ENCODE measurements at places on chromosomes 12 and 14. TPM values are rescaled to one million over a fixed set of nuclear protein-coding genes. Genes with fewer than 3 reads are reported as not detected.

The POC1B gene
- total RNA-seq: 18.9 TPM

The GPR132 gene
- 9.1 TPM for total RNA-seq

The PXMP2 gene
- 15.0 TPM for total RNA-seq

The PLEKHD1 gene
- total RNA-seq: not detected

The TEAD4 gene
- total RNA-seq: 18.7 TPM

The TAS2R42 gene
- not detected for total RNA-seq

DNA sequence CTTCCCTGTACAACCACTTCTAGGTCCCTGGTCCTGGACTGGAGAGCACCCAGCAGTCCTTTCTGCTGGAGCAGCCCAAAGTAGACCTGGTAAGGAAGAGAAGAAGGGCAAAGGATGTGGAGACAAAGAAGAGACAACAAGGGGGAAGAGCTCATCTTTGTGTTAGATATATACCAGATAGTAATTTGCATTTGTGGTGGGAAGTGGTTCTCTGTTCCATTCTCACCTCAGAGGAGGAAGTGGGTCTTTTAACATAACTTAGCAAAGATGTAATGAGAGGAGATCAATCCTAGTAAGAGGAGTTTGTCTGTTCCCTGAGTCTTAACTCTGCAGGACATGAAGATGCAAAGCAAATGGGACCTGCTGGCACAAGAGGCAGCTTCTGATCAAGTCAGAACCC is 8.0 kb downstream of the CCDC198 start:
- no peak overlapping the region for H3K27ac ChIP-seq
- H3K4me3 ChIP-seq: no peak overlapping the region
- DNase-seq: no peak
- no peaks in the 10 kb centered on the region for H3K27me3 ChIP-seq

GRCh38 chr12:58286353-58286752 is 345.0 kb downstream of the ATP23 start:
- H3K4me1 ChIP-seq: no peaks in the 10 kb centered on the region
- H3K36me3 ChIP-seq: no peaks in the 10 kb centered on the region

DNA sequence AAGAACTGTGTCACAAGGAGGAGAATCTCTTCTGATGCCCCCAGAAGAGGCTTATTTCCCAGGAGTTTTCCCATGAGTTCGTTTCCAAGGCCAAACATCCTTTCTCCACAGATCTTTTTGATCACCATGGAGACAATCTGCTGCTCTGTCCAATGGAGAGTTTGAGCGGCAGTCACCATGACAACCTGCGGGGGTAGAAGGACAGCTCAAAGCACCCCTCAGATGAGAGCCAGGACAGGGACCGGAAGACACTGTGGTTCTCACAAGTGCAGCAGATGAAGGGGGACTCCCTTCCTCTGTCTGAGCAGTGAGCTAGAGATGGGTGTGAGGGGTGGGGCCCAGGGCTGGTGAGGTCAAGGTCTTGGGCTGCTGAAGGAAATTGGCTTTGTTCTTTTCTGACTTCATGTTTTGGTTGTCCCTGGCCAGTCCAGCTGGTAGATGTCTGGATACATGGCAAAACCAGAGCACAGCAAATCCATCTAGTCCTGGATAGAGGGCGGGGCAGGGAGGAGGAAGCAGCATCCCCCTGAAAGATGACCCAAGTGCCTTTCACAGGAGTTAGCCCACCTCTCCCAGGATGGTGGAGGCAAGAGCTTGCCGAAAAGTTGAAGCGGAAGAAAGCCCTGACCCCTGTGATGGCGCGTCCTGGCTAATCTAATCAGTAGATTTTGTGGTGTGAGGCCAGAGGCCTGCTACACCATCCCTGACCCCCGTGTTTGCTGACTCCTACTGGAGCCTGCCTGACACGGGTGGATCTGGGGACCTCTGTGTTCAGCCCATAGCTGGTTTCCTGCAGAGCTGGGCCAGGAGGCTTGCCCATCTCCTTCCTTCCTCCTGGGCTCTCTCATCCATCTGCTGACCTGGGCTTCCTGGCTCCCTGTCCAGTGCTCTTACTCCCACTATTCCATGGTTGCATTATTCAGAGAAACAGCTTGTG is 24.4 kb downstream of the DHRS2 start:
- H3K27me3 ChIP-seq: no peaks in the 10 kb centered on the region
- no peaks in the 10 kb centered on the region for H3K4me1 ChIP-seq
- no peaks in the 10 kb centered on the region for H3K36me3 ChIP-seq
- DNase-seq: no peak

- no peak for DNase-seq
- H3K4me1 ChIP-seq: no peaks in the 10 kb centered on the region
- H3K27me3 ChIP-seq: no peaks in the 10 kb centered on the region
- H3K36me3 ChIP-seq: no peaks in the 10 kb centered on the region
- H3K4me3 ChIP-seq: no peak overlapping the region
Observed at GRCh38 chr12:21583587-21583986, 21.1 kb downstream of the GYS2 start.

DNA sequence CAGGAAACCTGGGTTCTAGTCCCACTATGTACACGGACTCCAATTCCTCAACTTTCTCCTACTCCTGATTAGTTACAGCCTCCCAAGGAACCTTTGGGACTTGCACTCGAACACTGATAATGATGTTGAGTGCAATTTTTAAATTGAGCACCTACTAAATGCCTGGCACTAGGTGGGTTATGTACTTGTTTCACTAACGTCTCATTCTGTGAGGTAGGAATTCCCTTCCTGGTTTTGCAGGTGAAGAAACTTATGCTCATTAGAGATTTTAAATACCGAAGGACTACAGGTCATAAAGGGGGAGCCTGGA is 536 bp downstream of the PARPBP start:
- H3K27me3 ChIP-seq: no peaks in the 10 kb centered on the region
- H3K36me3 ChIP-seq: peaks cover 13% of the 10 kb centered on the region
- H3K4me1 ChIP-seq: peaks cover 20% of the 10 kb centered on the region
- no peak for DNase-seq
- peak overlapping the region; percentile 73 for H3K4me3 ChIP-seq

- H3K36me3 ChIP-seq: no peaks in the 10 kb centered on the region
- DNase-seq: no peak
- no peak overlapping the region for H3K27ac ChIP-seq
- H3K4me3 ChIP-seq: no peak overlapping the region
Observed at GRCh38 chr12:6818222-6818621, 3.4 kb upstream of the GPR162 start.

DNA sequence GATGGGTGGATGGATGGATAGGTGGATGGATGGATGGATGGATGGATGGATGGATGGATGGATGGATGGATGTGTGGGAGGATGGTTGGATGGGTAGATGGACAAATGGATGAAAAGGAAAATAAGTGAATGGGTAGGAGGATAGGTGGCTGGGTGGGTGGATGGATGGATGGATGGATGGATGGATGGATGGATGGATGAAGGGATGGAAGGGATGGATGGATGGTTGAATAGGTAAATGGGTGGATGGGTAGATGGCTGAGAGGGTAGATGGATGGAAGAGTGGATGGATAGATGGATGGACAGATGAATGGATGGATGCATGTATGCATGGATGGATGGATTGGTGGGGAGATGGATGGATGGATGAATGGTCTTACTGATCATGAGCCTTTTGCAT is 36.5 kb downstream of the MAP1LC3B2 start:
- no peak overlapping the region for H3K4me3 ChIP-seq
- peaks cover 54% of the 10 kb centered on the region for H3K4me1 ChIP-seq
- no peak for DNase-seq
- no peak overlapping the region for H3K27ac ChIP-seq

DNA sequence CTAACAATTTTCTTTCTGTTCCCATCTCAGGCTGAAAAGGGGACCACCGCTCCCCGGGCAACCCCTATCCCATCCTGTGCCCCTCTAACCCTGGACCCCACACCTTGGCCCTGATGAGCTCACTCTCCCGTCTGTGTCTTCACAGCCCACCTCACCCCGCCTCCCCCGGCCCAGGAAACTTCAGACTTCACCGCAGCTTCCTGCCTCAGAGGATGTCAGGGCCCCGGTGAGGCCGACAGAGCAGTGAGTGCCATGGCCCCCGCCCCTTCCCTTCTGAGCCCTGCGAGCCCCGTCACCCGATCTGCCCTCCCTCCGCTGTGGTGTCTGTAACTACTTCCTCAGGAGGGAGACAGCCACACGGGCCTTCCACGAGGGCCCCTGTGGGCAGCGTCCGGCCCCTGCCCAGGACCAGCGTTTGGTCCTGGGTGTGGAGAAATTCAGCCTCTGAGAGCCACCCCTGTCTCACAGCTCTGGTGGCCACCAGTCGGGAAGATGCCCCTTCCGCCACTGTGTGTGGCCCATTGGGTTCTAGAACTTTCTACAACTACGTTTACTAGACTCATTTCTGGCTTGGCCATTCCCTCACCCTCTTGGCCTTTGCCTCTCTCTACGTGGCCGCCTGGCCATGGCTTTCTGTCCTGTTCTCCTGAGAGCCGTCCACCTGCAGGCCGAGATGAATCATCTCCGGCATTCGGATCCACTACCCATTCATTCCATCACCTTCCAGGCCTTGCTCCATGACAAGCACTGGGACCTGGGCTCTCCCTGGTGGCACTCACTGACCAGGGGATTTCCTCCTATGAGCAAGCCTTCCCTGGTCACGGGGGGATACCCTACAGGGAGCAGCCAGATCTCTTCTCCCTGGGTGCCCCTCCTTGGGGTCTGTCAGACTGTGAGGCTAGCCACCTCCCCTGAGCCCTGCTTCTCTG is 3.4 kb downstream of the RHOF start:
- no peak for DNase-seq
- H3K27me3 ChIP-seq: no peaks in the 10 kb centered on the region
- H3K4me1 ChIP-seq: peaks cover 43% of the 10 kb centered on the region
- H3K4me3 ChIP-seq: no peak overlapping the region
- no peaks in the 10 kb centered on the region for H3K36me3 ChIP-seq
- peak overlapping the region; percentile 60 for H3K27ac ChIP-seq

GRCh38 chr12:30964896-30965612 is 38.5 kb downstream of the TSPAN11 start:
- H3K4me1 ChIP-seq: peaks cover 5% of the 10 kb centered on the region
- no peak overlapping the region for H3K27ac ChIP-seq
- H3K27me3 ChIP-seq: no peaks in the 10 kb centered on the region
- H3K36me3 ChIP-seq: no peaks in the 10 kb centered on the region
- DNase-seq: no peak

- H3K36me3 ChIP-seq: no peaks in the 10 kb centered on the region
- peaks cover 34% of the 10 kb centered on the region for H3K4me1 ChIP-seq
- H3K27me3 ChIP-seq: no peaks in the 10 kb centered on the region
- H3K27ac ChIP-seq: peak overlapping the region; percentile 80
- no peak overlapping the region for H3K4me3 ChIP-seq
Observed at GRCh38 chr14:92973261-92973797, 50.4 kb downstream of the CHGA start.

- DNase-seq: no peak
- no peak overlapping the region for H3K4me3 ChIP-seq
- no peaks in the 10 kb centered on the region for H3K36me3 ChIP-seq
Observed at GRCh38 chr12:2999265-2999841, 40.2 kb downstream of the TEAD4 start.

All from vagina (tissue), 2 donors.